ENCODE measurements at places on chromosomes 1 and 21.

GRCh38 chr1:34266127-34266951 lies 89.6 kb downstream of the C1orf94 start:
- no peak for DNase-seq

GRCh38 chr1:56468518-56468917 lies 110.8 kb downstream of the PLPP3 start:
- no peak for DNase-seq

GRCh38 chr1:151547119-151547899 lies 7.2 kb downstream of the TUFT1 start:
- DNase-seq = no peak

DNA sequence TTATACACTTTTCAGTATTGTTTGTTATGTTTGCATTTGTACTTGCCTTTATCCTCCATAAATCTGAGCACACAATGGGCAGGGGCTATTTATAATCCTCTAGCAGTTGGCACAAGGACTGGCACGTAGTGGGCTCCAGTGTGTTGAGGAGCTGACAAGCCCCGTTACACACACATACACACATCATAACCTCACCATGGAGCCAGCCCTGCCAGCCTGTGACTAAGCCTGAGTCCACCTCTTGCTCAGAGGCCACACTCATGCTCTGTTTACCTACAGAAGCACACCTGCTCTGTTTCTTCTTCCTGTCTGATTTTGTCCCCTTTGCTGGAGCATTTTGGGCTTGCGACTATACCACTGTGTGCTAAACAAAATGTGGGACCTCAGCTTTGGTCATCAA lies 64.5 kb upstream of the SPATA6 start:
- DNase-seq = no peak

DNA sequence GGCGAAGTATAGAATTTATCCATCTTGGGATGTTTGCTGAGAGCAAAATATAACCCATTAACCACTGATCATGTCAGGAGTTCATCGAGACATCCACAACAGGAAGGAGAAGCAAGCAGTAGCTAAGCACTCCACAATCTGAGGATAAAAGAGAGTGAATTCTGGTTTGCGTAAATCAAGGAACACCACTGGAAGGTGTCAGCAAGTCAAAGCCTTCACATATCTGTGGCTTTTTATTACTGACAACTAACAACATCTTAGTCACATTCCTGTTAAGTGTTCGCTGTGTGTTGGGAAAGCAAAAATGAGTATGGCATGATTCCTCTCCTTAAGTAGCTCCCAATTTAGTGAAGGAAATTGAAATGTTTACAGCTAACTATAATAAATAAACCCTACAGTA lies 44.5 kb upstream of the DARS2 start:
- no peak for DNase-seq

- no peak for DNase-seq
Observed at GRCh38 chr1:180560200-180560867, 1.6 kb downstream of the OVAAL start.

DNA sequence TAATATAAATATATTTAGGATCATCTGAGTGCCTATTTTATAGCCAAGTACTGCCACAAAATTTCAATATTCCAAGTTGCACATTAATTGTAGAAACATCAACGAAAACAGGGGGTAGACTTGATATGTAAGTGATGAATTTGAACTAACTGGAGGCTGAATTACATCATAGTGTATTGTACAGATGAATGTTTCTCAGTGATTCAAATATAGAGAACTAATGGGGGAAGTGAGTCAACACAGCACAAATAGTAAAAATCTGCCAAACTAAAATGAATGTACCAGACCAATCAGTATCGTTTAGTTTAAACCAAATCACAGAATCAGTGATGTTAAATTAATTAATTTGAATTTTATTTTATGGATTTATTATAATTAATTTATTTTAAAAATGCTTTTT lies 42.8 kb downstream of the RTCA start:
- no peak for DNase-seq

DNA sequence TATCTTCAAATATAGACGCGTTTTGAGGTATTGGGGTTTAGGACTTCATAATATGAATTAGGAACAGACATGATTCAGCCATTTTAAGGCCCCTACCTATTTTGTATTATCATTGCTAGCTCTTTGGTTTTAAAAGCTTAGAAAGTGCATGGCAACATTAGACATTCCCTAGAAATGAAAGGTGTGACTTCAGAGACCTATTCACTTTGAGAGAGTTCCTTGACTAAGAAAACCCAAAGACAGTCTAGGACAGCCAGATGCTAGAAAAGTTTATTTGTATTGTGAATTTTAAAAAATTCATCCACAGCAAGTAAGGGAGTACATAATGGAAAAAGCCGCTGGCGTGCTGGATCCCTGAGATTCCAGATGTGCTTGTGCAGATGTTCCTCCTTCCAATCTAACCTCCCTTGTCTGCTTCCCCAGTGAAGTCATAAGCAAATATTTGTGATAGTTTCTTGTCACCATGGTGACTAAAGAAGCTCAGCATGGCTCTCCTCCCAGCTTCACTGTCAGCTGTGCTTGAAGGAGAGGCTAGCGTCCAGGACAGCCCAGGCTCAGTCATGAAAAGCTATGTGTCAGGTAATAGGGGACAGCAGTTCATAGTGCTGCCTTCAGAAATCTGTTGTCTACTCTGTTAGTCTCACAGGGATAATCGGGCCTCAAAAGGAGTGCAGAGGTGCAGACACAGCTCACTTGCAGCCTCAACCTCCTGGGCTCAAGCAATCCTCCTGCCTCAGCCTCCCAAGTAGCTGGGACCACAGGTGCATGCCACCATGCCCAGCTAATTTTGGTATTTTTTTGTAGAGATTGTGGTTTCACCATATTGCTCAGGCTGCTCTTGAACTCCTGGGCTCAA lies 34.8 kb downstream of the KPNA6 start:
- no peak for DNase-seq

GRCh38 chr1:65593516-65593915 lies 173.0 kb downstream of the LEPR start:
- DNase-seq = no peak

GRCh38 chr1:55580845-55581332 lies 365.7 kb upstream of the USP24 start:
- DNase-seq = no peak

- DNase-seq = no peak
Observed at GRCh38 chr1:94094469-94095111, 26.4 kb downstream of the ABCA4 start.

DNA sequence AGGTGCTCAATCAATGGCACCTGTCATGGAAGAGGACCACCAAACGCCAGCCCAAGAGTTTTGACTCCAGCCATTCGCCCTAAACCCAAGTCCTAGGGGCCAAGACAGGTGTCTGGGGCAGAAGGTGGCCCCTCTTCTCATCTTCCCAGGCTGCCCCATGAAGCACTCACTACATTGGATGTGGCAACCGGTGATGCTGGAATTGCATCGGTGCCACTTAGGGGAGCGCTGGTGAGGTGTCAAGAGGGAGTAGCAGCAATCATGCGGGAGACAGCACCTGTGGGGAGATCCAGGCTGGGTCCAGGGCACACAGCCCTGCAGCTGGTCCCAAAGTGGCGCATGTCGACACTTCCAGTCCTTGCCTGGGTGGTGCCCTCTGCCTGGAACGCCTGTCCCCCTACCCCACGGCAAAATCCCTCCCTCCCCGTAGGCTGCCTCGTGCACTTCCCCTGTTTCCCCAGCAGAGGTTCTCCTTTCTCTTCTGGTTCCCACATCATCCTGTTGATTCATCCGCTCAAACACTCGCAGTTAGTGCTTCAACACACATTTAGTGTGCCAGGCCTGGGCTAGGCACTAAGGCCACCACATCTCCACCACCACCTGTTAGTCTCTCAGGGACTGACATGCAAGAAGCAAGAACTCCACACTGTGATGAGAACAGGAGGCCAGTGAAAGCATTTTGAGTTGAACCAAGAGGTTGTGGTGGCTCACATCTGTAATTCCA lies 18.5 kb downstream of the PLA2G2D start:
- DNase-seq = peak; percentile 16

DNA sequence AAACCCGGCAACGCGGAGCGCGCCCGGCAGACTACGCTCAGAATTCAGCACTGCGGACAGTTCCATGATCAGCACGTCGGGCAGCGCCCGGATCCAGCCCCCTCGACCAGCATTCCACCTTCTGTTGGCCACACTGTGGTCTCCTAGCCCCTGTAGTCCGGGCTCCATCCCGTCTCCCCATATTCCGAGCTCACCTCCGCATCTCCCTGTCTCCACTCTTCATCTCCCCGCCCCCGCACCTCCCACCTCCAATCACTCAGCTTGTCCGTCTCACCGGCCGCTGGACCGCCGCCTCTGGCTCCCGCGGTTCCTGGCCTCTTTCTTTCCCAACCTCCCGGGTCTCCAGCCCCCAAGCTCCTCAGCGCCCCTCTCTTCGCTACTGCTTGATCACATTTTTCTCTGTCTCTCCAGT lies 500 bp downstream of the EPHA10 start:
- peak; percentile 18 for DNase-seq

- no peak for DNase-seq
Observed at GRCh38 chr1:162259894-162260455, 116.7 kb downstream of the SPATA46 start.

GRCh38 chr1:17885663-17886320 lies 130.7 kb downstream of the ACTL8 start:
- no peak for DNase-seq

- no peak for DNase-seq
Observed at GRCh38 chr1:156560585-156561163, 11.7 kb downstream of the IQGAP3 start.

DNA sequence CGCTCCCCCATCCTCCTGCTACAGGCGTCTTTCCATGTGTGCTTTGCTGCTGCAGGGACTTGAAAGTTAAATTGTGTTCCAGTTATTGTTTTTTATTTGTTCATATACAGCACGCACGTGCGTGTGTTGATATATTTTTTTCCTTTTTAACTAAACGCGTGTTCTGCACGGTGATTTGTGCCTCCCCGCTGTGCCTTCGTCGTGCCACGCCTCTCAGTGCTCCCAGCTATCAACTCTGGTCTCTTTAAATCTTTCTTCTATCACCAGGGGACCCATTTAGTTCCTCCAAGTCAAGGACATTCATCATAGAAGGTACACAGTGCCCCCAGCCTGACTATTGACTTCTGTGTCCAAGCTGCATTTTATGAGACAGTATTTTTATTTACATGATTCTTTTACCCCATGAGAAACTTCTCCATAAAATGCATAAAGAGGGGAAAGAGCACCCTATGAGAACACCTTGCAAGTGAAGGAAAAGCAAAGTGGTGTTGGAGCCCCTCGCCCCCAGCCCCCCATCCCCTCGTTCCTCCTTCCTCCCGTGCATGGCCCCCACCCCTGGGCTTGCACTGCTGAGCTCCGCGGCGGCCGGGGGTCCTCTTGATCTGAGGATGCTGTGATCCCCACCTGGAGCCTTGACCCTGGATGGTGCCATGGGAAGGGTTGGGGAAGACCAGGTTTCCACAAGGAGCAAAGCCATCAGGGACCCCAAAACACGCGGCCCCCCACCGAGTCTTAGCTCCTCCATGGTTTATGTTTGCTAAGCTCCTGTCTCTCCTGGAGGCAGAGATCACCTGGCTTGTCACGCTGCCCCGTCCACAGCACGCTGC lies 45.5 kb downstream of the KCNAB2 start:
- no peak for DNase-seq

- no peak for DNase-seq
Observed at GRCh38 chr1:230268371-230269170, 157.6 kb downstream of the PGBD5 start.

GRCh38 chr1:67040405-67040804 lies 13.5 kb downstream of the SLC35D1 start:
- DNase-seq = no peak

- no peak for DNase-seq
Observed at GRCh38 chr1:91546301-91546581, 45.6 kb downstream of the CDC7 start.

Measured in CD4-positive, alpha-beta T cell treated with Interleukin-21 for 1 hour (primary cell).